ENCODE measurements at places on chromosomes 13 and 19.

- DNase-seq: no peak
These were observed 27.7 kb upstream of the CYSLTR2 start for GRCh38 chr13:48626077-48626449.

DNA sequence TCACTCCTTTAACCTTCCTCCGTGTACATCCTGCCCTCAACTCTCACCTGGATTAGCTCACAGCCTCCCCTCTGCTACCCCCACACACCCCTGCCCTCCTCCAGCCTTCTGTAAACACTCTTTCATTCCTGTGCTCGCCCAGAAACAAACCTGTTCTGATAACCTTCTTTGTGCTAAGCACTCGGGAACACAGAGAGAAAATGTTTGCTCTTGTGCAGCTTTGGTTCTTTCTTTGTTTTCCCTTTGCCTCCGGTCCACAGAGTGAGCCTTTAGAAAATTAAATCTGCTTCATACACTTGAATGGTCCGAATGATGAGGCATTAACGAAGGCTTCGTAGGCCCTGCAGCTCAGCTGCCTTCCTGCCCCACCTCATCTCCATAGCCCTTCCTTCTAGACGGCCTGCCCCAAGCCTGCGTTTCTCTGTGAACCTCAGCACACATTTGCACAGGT is 6.6 kb upstream of the ZDHHC20 start:
- no peak for DNase-seq

GRCh38 chr19:15926484-15926883 is 7.8 kb downstream of the CYP4F11 start:
- no peak for DNase-seq

DNA sequence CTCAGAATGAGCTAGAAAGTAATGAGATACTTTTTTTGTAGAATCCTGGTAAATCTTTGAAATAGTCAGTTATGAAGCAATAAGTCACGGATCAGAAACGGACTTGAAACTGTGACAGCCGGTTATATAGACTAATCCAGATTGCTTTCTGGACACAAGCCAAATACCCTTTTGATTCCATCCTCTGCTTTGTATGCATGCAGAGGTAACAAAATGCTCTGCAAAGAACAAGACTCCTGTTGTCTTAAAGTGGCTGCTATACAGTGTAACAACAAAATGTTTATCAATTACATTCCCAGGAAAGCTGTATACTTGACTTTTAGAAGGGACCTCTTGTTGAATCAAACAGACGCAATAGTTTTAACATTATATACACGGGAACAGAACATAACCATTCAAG is 66.5 kb upstream of the STARD13 start:
- DNase-seq: no peak

DNA sequence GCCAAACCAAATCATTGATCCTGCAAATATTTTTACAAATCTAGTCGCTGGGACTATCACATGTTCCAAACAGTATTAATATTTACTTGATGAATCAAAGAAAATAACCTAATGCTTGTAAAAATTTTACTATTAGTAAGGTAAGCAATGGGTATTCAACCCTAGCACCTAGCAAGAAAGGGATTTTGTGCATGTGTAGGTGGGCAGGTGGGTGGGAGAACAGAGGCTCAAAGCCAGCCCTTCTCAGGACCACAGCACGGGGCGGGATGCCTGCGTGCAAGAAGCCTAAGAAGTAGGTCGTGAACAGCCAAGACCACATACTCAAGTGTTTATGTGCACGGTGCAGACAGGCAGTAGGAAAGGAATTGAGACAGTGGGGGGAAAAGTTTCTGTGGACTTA is 26.6 kb downstream of the DOCK9 start:
- DNase-seq: no peak

DNA sequence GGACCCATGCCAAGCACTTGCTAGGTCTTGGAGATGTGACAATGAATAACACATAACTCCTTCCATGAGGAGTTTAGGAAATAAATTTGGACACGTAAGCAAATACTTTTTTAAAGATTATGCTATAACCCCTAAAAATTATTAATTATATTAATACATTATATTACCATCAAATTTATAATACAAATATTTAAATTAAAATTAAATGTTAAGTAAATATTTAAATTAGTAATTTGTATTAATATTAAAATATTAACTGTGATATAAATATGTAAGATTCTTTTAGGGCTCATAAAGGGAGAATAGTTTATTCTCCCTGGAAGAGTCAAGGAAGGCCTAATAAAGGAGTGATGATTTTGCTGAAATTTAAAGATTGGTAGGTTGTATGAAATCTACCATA is 121.1 kb downstream of the RAP2A start:
- DNase-seq: no peak
